Left renal pelvis (tissue), 4 donors: ENCODE measurements at places on chromosomes 3 and 15.

DNA sequence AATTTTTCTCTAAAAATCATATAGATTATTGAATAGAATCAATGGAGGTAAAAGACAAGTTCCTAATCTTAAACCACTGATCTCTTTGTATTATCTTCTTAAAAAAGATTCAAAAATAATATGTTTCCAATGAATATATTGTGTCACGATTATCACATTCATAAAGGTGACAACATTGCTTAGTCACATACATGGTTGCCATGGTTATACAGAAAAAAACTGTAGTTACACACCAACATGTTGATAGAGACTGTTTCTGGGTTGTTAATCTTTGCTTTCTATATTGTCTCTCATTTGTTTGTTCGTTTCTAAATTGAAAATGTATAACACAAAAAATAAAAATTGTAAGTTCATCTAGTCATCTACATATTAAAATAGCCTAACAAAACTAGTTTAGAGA is 376.0 kb upstream of the ALCAM start:
- no peak for DNase-seq

GRCh38 chr3:123102826-123103225 is 36.0 kb downstream of the PDIA5 start:
- no peak for DNase-seq

DNA sequence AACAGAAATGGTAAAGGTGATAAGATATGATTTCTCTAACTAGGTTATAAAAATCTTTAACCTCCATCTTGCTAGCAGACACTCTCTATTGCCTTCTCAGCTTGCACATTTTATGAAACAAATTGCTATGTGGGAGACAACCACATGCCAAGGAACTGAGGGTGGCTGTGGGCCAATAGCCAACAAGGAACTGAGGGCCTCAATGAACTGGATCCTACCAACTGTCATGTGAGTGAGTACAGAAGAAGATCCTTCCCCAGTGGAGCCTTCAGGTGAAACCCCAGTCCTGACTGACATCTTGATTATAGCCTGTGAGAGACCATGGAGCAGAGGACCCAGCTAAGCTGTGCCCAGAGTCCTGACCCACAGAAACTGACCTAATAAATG is 129.2 kb upstream of the LRIG1 start:
- no peak for DNase-seq

- no peak for DNase-seq
These were observed 34.0 kb downstream of the SENP7 start for GRCh38 chr3:101478980-101479379.

GRCh38 chr15:81923561-81924350 is 122.1 kb downstream of the MEX3B start:
- DNase-seq = no peak

DNA sequence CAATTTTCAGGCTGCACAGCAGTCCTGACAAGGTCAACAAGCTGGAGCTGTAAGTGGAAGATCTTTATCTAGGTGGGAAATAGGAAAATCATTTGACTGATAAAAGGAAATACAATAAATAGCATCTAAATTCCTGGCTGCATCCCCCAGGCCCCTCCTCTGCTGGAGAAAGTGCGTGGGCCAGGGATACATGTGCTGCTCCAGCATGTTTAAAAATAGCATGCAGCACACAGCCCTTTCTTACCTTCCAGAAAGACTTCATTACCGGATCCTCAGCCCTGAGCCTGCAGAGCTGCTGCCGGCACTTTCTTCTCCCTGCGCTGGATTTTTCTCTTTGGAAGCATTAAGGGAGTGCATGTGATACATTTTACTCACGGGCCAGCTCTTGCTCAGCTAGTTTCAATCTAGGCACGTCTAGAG is 77.3 kb downstream of the HMG20A start:
- DNase-seq = no peak

- DNase-seq = no peak
These were observed 573 bp downstream of the MME start for GRCh38 chr3:155080692-155081091.

DNA sequence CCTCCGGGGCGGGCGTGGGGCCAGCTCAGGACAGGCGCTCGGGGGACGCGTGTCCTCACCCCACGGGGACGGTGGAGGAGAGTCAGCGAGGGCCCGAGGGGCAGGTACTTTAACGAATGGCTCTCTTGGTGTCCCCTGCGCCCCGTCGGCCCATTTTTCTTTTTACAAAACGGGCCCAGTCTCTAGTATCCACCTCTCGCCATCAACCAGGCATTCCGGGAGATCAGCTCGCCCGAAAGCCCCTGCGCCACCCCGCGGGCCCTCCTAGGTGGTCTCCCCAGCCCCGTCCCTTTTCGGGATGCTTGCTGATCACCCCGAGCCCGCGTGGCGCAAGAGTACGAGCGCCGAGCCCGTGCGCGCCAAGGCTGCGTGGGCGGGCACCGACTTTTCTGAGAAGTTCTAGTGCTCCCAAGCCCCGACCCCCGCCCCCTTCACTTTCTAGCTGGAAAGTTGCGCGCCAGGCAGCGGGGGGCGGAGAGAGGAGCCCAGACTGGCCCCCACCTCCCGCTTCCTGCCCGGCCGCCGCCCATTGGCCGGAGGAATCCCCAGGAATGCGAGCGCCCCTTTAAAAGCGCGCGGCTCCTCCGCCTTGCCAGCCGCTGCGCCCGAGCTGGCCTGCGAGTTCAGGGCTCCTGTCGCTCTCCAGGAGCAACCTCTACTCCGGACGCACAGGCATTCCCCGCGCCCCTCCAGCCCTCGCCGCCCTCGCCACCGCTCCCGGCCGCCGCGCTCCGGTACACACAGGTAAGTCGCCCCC is at the start of gene THBS1:
THBS1 (plus strand) TSS at position 595 of the 757 bp plus-strand sequence. CDS start 779 bp downstream, outside the sequence.
- peak; percentile 74 for DNase-seq

GRCh38 chr15:101578443-101578894 is 73.7 kb downstream of the TM2D3 start:
- no peak for DNase-seq

DNA sequence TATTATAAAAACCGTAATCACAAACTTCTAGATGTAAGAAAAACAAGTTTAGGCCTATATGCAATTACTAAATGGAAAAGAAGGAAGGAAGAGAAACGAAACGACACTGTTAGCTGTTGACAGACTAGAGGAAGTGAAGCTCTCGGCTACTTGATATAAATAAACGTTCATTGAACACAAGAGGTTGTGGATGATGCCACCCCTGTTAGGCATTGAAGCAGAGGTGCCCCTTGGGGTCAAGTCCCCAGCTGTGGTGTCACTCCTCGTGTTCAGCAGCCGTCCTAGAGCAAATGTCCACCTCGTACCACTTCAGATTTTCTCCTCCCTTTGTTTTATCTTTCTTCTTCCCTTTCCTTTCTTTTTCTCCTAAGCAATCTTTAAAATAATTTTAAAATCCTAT is 146.5 kb upstream of the UBE2E1 start:
- DNase-seq = no peak

DNA sequence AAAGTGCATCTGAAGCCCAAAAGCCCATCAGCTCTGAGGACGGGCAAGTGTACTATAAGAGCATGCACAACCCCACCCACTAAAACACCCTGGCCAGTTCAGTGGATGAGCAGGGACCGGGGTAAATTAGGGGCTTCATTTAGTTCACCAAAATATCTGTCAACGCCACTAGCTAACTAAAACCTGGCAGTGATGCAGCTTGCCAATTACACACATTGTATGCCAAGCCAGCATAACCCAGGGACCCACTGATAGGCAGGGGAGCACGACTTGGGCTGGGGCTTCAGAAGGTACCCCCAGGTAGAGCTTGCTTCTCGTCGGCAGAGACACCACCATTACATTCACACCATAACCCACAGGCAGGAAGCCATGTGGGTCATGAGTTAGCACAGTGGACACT is 47.0 kb downstream of the PTPN23 start:
- no peak for DNase-seq

DNA sequence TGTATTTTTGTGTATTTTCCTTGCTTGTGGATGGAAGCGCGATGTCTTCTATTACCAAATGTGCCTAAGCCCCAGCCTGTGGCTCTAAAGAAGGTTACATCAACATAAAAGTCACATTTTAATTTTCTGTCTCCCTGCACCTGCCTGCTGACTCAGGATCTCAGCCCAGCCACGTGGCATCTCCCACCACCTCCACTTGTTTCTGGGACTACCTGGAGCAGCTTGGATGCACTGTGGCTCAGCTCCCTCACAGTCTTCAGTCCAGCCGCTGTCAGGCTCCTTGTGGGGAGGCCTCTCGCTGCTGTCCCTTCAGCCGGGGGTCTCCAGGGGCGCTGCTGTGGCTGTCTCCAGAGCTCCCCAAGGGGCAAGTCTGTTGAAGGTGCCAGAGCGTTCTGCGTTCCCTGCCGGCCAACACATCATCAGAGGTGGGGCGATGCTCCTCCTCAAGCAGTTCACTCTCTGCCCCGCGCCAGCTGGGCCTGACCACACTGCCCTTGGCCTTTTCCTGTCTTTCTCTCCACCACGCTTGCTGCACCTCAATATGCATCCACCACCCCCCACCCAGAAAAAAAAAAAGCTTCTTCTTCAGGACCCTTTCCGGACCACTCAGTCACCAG is 47.7 kb upstream of the BDH1 start:
- DNase-seq = no peak

DNA sequence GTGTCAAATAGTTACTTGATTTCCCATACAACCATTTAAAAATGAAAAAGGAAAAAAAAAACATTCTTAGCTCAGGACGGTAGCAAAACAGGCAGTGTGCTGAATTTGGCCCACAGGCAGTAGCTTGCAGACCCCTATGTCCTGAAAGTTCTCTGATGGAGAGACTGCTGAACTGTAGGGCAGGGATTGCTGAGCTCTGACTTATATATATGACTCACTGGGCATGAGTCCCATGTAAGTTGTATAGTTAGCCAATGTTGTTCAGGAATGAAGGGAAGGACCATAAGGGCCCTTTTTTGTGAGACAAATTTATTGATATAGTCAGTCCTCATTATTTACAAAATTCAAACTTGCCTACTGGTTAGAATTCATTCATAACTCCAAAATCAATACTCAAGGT is 36.9 kb upstream of the FRMD4B start:
- no peak for DNase-seq

DNA sequence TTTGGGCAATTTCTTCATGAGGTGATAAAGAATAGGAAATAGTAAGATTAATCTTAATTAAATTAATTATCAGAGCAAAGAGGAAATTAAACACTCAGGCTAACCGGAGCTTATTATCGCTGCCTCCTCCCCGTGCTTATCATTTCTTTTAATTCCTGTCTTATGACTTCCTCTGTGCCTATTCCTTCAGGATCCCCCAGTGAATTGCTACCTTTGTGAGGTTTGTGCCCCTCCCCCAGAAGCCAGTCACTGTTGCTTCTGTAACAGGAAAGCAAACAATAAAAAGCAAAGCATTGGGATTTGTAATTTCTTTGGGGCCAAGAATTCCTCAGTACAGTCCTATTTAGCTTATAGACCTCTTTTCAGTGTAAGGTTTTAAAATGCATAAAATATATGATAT is 164.5 kb downstream of the CADPS start:
- DNase-seq = no peak

DNA sequence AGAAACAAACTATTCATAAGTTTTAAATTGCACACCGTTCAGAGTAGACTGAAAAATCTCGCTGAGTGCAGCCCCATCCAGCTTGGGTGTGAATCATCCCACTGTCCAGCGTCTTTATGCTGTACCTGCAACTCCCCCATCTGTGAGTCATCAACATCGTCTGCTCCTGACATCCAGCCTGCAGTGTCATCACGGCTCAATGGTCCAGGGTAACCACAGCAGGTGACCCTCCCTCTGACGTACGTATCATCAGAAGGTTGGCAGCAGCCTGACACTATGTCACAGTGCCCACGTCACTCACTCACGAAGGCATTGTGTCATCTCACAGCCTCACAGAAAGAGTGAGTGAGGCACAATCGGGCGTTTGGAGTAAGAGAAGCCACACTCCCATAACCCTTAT is 65.2 kb downstream of the TPRA1 start:
- DNase-seq = no peak

DNA sequence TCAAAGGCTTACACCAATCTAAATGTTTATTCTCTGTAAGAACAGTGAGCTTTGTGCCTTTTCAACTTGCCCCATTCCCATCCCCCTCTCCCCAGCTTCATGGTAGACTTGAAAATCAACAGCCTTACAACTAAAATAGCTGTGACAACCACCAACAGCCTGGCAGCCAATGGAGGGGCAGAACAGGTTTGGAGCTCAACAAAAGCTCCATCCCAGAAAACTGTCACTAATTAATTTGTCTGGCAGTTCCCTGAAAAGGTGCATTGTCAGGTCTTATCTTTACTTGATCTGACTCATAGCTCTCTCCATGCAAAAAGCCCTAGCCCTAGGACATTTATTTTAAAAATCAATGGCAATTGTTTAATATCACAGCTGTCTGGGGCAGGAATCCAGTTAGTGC is 22.6 kb downstream of the MTHFS start:
- no peak for DNase-seq

- no peak for DNase-seq
These were observed 59.2 kb downstream of the CADPS start for GRCh38 chr3:62815981-62816380.

DNA sequence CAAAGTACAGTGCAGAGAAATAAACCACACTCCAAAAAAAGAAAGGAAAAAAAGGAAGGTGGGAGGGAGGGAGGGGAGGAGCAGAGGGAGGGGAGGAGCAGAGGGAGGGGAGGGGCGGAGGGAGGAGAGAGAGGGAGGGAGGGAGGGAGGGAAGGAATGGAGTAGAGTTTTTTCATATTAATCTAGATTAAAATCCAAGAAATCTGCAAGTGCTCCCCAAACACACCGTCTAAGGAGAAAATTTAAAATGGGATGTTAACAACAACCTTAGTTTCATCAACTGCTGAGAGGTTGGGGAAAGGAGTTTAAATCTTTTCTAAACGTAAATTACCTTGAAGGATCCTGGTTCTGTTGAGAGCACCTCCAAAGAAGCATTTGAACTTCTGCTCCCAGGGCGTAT is 6.6 kb downstream of the FSIP1 start:
- no peak for DNase-seq

- DNase-seq = no peak
These were observed 450.4 kb downstream of the FOXP1 start for GRCh38 chr3:71132995-71133730.

- DNase-seq = no peak
These were observed 24.0 kb downstream of the PSTPIP1 start for GRCh38 chr15:77018796-77019505.

- DNase-seq = peak; percentile 36
These were observed 670 bp downstream of the PRKCI start for GRCh38 chr3:170222647-170223541.

DNA sequence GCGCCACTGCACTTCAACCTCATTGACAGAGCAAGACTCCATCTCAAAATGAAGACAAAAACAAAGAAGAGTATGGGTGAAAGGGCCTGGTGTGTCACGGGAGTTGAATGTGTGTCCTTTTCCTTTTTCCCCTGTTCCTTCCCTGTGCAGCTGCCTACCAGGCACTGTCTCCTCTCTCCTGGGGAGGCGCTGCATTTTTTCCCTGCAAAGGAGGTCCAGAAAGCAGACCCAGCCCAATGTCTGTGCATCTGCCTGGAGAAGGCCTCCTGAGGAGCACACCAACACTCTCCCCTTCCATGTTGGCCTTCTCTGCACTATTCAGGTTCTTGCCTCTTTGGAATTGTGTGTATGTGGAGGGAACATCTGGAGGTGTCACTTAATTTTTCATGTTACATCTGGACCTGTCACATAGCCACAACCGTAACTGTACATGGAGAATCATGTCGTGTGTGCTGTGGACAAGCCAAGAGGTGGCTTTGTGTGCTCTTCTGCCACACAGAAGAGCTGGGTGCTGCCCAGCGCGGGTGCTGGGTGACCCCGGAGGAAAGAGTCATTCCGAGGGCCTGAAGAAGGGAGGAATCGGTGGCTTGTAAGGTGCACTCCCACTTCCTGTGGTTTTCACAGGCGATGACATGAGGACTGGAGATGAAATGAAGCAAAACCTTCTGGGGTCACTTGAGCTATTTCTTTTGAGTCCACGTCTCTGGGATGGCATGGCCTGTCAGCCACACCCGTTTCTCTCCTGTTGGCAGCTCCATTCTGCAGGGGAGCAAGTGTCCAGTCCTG is 46.5 kb upstream of the CGNL1 start:
- DNase-seq = no peak
